IMR-90 (cell line): ENCODE measurements at places on chromosomes 3 and 15. TPM values are rescaled to one million over a fixed set of nuclear protein-coding genes. Genes with fewer than 3 reads are reported as not detected.

Gene SEMA5B
- total RNA-seq, result not detected in 2 replicates

Gene PLA2G4F
- not detected in 2 replicates for total RNA-seq

Gene DRD3
- total RNA-seq, result not detected in 2 replicates

Gene PLSCR5
- not detected in 2 replicates for total RNA-seq

Gene ADAMTS17
- 0.28 TPM in 1 of 2 replicates, not detected in the other for total RNA-seq

- DNase-seq, result peak; percentile 22
Measured at GRCh38 chr15:38826880-38827279, 262.3 kb upstream of the RASGRP1 start.

- DNase-seq, result no peak
Measured at GRCh38 chr15:85458764-85459163, 78.4 kb downstream of the AKAP13 start.

DNA sequence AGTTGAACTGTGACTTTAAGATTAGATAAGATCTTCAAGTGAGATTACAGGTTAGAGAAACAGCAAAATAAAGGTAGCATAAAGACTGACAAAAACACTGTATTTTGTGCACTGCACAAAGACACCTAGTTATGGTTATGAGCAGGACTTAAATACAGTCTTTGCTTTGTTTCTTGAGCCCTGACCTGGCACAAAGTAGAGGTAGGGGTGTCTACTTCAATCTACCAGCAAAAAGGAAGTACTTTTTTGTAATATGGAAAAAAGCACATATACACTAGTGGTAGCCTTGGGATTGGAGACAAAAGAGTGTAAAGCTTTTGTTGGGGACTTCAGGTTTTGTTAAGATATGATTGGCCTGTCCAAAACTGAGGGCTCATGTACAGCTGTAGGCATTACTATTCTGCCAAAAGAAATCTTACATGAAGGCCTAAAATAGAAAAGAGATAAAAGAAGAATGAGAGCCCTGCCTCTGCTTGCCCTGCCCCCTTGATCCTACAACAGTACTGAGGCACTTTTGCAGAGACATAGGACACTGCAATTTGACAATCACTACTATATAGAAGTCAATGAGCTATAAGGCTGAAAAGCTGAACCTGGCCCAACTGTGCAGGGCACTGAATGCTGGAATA is 194.3 kb downstream of the CBLB start:
- no peak for DNase-seq

GRCh38 chr3:38532529-38532928 is 36.4 kb downstream of the EXOG start:
- DNase-seq, result no peak

DNA sequence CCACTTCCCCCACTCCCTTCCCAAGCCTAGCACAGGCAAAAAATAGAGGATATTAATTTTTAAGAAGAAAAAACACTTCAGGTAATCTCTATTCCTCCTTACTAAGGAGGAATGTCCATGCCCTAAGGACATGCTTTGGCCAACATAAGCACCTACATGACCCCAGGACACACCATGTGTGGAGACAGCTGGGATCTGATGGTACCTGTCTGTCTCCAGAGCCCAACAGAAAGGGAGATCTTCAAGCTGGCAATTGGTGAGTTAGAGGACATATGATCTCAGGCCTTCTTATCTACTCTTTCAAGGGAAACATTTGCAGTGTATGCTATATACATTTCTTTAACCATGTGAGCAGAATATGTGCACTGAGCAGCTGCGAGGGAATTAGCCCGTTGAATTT is 7.0 kb downstream of the TM4SF4 start:
- DNase-seq, result no peak
